ENCODE measurements at places on chromosomes 1 and 21.

DNA sequence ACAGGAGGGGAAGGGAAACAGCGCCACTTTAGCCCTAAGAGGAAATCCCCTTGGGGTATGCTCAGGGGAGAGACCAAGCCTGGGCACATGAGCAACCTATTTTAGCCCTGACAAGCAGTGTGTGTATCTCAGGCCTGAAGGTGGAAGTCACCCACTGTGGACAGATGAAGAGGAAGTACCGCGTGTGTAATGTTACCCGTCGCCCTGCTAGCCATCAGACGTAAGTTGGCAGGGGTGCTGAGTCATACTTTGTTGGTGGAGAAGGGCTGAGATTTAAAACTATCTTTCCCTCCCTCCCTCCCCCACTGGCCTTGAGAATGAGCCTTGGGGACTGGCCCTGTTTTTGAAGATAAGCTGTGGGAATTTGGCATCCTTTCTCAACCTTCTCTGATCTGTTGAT is 11.2 kb downstream of the AGO1 start:
- DNase-seq = peak; percentile 75

DNA sequence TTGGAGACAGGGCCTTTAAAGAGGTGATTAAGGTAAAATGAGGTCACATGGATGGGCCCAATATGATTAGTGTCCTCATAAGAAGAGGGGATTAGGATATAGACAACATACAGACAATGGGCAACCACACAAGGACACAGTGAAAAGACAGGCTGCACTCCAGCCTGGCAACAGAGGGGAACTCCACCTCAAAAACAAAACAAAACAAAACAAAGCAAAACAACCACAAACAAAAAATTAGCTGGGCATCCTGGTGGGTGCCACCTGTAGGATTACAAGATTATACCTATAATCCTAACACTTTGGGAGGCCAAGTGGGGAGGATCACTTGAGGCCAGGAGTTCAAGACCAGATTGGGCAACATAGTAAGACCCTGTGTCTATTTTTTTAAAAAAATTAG is 4.8 kb upstream of the MDM4 start:
- no peak for DNase-seq

DNA sequence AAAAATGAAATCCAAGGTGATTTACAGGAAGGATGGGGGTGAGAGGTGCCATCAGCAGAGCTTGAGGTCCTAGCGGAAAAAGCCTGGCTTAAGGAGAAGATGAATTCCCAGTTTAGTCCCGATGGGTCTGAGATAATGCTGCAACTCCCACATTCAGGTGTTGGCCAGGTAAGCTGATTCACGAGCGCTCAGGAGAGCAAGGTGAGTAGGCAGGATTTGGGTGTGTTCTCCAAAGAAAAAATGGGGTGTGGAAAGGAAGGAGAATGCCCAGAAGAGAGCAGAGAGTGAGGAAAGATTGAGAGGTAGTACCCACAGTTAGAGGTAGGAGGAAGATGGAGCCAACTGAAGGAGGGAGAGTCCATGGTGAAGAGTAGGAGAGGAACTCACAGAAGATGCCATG is 12.5 kb downstream of the RIMS3 start:
- DNase-seq = no peak

DNA sequence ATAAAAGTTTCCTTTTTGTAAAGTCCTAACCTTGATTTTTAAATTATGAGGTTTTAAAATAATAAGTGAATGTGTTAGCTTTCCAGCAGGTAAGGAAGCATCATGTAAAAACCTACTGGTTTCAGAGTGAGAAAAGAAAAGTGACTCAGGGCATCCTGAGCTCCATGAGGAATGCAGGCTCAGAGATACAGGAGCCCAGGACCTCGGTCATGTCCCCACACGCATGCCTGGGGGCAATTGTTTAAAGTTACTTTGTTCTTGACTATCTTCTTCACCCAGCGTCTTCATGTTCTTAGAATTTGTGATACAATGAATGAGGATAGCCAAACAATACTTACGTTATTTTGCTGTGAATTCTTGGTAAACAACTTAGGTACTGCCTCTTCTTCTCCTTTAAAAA is 117.4 kb upstream of the PLPPR5 start:
- no peak for DNase-seq

GRCh38 chr21:46425571-46425970 is 33.1 kb upstream of the DIP2A start:
- DNase-seq = no peak

DNA sequence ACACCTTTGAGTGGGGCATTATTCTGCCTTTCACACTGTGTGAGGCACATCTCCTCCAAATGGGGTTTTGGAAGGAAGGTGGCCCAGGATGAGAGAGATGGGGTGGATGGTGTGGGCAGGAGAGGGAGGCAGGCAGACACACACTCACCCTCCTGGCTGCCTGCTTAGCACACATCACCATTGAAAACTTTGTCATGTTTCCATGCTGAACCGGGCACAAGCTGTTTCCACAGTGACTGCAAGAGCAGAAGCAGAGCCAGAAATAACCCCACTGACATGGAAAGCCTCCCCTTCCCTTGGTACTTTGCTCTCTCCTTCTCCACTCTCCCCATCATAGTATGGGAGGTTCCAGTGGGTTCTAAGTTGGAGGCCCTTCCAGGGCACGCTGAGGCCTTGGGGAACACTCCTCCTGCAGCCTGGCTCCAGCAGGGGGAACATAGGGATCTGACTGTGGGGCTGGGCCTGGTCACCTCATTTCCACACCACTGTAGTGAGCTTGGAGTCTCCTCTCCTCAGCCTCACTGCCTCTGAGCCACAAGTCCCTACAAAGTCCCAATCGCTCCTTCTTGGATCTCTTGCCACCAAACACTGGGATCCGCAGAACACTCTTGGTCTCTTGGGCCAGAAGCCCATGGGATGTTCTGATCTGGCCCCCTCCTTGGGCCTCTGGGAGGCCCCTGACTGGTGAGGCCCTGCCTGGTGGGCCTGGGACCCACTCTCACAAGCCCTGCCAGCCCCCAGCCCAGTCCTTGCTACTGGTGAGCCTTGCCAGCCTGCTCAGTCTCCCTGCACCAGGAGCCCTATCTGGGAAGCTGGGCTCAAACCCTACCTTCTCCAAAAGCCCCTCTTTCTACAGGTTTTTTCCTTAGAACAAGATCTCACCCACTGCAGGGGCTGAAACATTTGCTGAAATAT is 163.0 kb upstream of the EDN2 start:
- no peak for DNase-seq

- no peak for DNase-seq
These were observed 52.9 kb downstream of the SNRPE start for GRCh38 chr1:203914292-203914691.

DNA sequence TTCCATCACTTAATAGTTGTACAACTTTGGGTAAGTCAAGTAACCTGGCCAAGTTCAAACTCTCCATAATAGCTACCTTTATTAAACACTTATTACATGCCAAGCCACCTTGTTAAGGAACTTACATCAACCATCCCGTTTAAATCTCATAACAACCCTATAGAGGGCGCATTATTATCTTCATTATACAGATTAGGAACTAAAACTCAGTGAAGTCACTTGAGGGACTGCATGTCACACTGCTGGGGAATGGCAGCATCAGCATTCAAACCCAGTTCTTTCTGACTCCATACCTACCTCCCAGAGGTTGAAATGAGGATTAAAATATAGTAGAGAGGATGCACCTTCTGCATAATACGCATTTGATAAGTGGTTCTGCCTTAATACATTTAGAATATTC is 47.1 kb upstream of the PLA2G2C start:
- no peak for DNase-seq

DNA sequence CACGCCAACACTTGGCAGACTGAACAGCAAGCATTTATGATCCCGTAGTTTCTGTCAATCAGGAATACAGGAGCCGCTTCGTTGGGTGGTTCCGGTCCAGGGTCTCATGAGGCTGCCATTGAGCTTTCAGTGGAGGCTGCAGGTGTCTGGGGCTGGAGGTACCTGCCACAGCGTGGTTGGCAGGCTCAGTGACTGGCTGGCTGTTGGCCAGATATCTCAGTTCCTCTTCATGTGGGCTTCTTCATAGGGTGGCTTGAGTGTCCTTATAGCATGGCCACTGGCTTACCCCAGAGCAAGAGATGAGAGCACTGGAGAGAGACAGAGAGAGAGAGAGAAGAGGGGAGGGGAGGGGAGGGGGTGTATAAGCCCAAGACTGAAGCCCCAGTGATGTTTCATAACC is 29.3 kb downstream of the PIK3CD start:
- DNase-seq = no peak

DNA sequence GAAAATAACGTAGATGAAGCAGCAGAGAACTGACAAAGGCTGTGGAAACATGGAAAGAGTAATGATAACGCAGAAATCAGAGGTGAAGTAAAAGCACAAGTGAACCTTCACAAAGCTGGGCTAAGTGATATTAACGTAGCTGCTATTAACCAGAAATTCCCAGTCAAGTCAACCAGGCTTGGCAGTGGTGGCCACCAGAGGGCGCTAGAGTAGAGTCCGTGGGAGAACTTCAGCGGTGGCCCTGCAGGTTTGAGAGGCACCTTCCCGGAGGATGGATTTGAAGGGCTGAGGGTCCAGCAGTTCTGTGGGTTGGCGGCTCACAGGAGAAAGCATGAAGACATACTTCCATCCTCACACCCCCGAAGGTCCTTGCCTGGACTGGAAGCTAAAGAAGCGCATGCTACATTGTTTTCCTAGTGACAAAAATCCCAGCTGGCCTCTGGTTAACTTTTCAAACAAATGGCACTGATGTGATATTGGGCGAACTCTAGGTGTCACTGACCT is 81.7 kb upstream of the ZNF648 start:
- DNase-seq = peak; percentile 27

GRCh38 chr1:233549917-233550316 is 64.0 kb upstream of the KCNK1 start:
- DNase-seq = no peak

GRCh38 chr1:222896630-222897526 is 82.0 kb downstream of the DISP1 start:
- DNase-seq = no peak

- no peak for DNase-seq
These were observed 315.8 kb upstream of the USP24 start for GRCh38 chr1:55530749-55531478.

DNA sequence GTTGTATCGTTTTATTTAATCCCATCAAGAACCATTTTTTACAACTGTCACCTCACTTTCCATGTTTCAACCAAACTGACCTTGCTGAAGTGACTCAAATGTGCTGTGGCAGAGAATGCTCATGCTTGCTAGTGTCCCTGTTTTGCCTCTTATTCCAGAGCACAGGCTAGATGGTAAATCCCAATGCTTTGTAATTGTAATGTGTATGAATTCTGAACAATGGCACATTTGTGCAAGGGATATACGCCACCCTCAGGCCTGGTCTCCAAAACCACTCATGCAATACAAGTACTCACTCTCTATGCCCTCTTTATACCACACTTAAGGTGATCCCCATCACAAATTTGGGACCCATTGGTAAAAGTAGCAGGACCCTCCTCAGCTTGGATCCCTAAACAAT is 313.6 kb downstream of the HHIPL2 start:
- DNase-seq = no peak

- no peak for DNase-seq
These were observed 4.4 kb downstream of the CYB561D1 start for GRCh38 chr1:109498161-109498801.

DNA sequence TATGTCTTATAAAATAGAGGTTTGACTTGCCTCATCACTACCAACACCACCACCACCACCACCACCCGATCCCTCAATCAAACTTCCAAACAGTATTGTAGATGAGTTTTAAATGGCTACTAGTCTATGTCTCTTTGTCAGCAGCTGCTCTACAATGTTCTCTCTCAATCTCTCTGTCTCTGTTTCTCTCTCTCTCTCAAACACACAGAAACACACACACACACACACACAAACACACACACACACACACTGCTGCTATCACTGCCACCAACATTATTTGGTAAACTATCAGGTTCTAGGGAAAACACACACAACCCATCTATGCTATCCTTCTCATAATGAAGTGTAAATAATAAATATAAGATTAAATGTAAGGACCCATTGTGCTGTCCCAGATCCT is 2.4 kb downstream of the TNFSF4 start:
- DNase-seq = no peak

DNA sequence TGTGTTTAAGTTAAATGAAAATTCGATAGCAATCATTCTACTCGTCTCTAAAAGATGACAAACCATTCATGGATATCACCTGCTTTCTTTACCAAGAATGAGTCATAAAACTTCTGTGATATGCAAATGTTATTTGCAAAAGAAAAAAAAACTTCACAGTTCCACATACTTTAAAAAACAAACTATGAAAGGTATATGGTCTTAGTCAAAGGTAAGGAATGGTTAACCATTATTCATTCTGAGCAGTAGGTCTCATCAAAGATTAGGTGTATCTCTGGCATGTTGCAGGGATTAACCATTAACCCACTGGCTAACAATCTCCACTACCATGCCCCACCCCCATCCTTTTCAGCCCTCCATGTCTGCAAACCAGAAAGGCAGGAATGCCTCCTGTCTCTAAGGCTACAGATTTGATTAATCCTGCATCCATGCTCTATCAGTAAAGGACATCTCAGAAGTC is 44.4 kb downstream of the PTPN14 start:
- no peak for DNase-seq

GRCh38 chr21:39318091-39318959 is 4.9 kb upstream of the BRWD1 start:
- no peak for DNase-seq

GRCh38 chr21:45592626-45593134 is 50.4 kb upstream of the SLC19A1 start:
- no peak for DNase-seq

GRCh38 chr1:29650476-29650875 is 414.2 kb downstream of the PTPRU start:
- DNase-seq = no peak

GRCh38 chr1:19053486-19053885 is 97.0 kb upstream of the IFFO2 start:
- no peak for DNase-seq

- DNase-seq = no peak
These were observed 55.9 kb upstream of the GRHL3 start for GRCh38 chr1:24263211-24263610.

- DNase-seq = no peak
These were observed 51.9 kb upstream of the CD34 start for GRCh38 chr1:207962716-207963426.

- DNase-seq = peak; percentile 79
These were observed 107.1 kb downstream of the NIBAN1 start for GRCh38 chr1:184866991-184867788.
